Activated CD4-positive, alpha-beta T cell treated with anti-CD3 and anti-CD28 coated beads, Interleukin-2, amount 10 ng/mL, durations not matched to agents 7 days and 5 days (primary cell): ENCODE measurements at places on chromosomes 13 and 19. TPM values are rescaled to one million over a fixed set of nuclear protein-coding genes. Genes with fewer than 3 reads are reported as not detected.

GRCh38 chr13:37608750-37609339 is 10.3 kb upstream of the POSTN start:
- no peak overlapping the region for H3K4me3 ChIP-seq
- H3K4me1 ChIP-seq: no peaks in the 10 kb centered on the region
- no peak for DNase-seq
- H3K36me3 ChIP-seq: no peaks in the 10 kb centered on the region

- no peaks in the 10 kb centered on the region for H3K36me3 ChIP-seq
- no peaks in the 10 kb centered on the region for H3K4me1 ChIP-seq
- H3K27ac ChIP-seq: no peak overlapping the region
- no peak for DNase-seq
- no peak overlapping the region for H3K4me3 ChIP-seq
- no peaks in the 10 kb centered on the region for H3K27me3 ChIP-seq
Measured at GRCh38 chr19:2653710-2654707, 48.5 kb downstream of the GNG7 start.

GRCh38 chr19:5697890-5698634 is 8.0 kb downstream of the RPL36 start:
- H3K36me3 ChIP-seq: peaks cover 30% of the 10 kb centered on the region
- no peaks in the 10 kb centered on the region for H3K27me3 ChIP-seq
- no peak overlapping the region for H3K4me3 ChIP-seq

- H3K27me3 ChIP-seq: no peaks in the 10 kb centered on the region
- DNase-seq: peak; percentile 63
- peak overlapping the region; percentile 99 for H3K27ac ChIP-seq
- peaks cover 42% of the 10 kb centered on the region for H3K36me3 ChIP-seq
- H3K4me3 ChIP-seq: peak overlapping the region; percentile 46
Measured at GRCh38 chr13:94323764-94324758, 155.4 kb downstream of the DCT start.

- no peak overlapping the region for H3K27ac ChIP-seq
- no peak for DNase-seq
- no peak overlapping the region for H3K4me3 ChIP-seq
Measured at GRCh38 chr19:11856596-11857250, 8.2 kb downstream of the ZNF439 start.

- peak overlapping the region; percentile 95 for H3K27ac ChIP-seq
- H3K4me3 ChIP-seq: peak overlapping the region; percentile 54
- peaks cover 68% of the 10 kb centered on the region for H3K4me1 ChIP-seq
Measured at GRCh38 chr19:53876651-53877224, 5.3 kb upstream of the PRKCG start.

GRCh38 chr19:53977429-53977990 is 13.9 kb upstream of the CACNG6 start:
- H3K27me3 ChIP-seq: peaks cover 51% of the 10 kb centered on the region
- peak overlapping the region; percentile 51 for H3K4me3 ChIP-seq
- H3K4me1 ChIP-seq: peaks cover 27% of the 10 kb centered on the region
- peaks cover 18% of the 10 kb centered on the region for H3K36me3 ChIP-seq

GRCh38 chr19:46718157-46718933 is 1.4 kb upstream of the PRKD2 start:
- peak; percentile 80 for DNase-seq
- no peaks in the 10 kb centered on the region for H3K27me3 ChIP-seq
- H3K4me3 ChIP-seq: peak overlapping the region; percentile 94
- H3K36me3 ChIP-seq: peaks cover 57% of the 10 kb centered on the region
- H3K4me1 ChIP-seq: peaks cover 41% of the 10 kb centered on the region

DNA sequence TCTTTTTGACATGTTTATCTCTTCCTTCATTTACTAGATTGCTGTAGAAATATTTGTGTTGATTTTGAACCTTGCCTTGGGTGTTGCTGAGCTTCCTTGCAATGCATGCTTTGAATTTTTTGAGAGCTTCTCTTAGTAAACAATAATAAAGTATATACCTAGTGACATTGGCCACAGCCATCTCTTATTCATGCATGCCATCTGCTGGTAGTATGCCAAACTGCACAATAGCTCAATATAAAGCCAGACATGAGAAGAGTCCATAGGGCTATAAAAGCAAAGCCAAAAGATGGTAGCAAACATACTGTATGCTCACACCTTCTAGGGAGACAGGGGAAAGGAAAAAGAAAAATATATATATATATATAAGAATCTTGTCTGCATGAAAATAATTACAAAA is 18.9 kb upstream of the ZSCAN5A start:
- no peaks in the 10 kb centered on the region for H3K27me3 ChIP-seq
- no peak overlapping the region for H3K4me3 ChIP-seq
- no peak overlapping the region for H3K27ac ChIP-seq
- H3K36me3 ChIP-seq: no peaks in the 10 kb centered on the region
- peak; percentile 68 for DNase-seq
- no peaks in the 10 kb centered on the region for H3K4me1 ChIP-seq

GRCh38 chr19:53553156-53553555 is 15.2 kb downstream of the ZNF331 start:
- DNase-seq: no peak
- peaks cover 16% of the 10 kb centered on the region for H3K4me1 ChIP-seq
- H3K36me3 ChIP-seq: peaks cover 23% of the 10 kb centered on the region
- peak overlapping the region; percentile 97 for H3K27ac ChIP-seq

TJP3 gene
- total RNA-seq: 3.5 TPM

CLEC17A gene
- total RNA-seq: not detected

GRCh38 chr19:46924874-46925547 is 64.2 kb downstream of the ARHGAP35 start:
- no peak overlapping the region for H3K4me3 ChIP-seq
- DNase-seq: peak; percentile 21
- no peaks in the 10 kb centered on the region for H3K27me3 ChIP-seq
- H3K4me1 ChIP-seq: peaks cover 41% of the 10 kb centered on the region

DNA sequence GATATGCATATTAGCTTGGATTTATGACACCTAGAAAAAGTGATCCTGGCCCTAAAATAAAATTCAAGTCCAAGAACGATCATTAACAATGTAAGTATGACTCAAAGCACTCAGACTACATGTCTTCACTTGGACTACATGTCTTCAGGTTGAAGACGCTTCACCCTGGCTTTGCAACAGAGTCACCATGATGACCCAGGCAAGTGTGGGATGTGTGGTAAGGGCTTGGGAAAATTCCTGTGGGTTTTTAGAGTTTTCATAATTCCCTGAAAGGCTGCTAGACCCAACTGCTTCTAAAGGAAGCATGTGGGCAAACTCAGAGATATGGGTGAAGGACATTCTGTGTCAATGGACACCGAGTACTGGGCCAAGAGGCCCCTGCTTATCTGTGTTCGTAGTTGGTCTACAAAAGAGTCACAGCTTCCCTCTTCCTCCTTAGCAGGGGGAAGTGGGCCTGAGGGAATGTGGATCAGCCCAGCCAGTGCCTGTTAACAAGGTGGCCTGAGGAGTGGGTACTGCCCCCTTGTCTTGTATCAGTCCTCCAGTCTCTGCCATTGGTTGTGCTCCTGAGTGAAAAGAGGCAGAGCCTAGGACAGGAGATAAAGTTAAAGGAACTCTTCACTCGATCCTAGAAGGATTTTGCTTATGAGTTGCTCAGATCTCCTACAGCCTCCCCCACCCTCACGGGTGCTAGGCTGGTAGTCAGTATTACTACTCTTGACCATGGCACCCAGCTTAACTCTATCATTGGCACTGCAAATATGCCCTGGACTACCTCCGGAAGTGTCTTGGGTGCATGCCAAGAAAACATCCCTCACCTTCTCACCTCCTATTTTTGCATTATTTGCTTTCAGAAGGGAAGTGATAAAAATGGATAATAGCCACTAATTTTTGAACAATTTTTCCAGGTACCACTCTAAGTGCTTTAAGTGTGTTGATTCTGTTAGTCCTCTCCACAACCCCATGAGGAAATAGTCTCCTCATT is 406.3 kb downstream of the COG6 start:
- no peaks in the 10 kb centered on the region for H3K36me3 ChIP-seq
- H3K27me3 ChIP-seq: no peaks in the 10 kb centered on the region
- DNase-seq: no peak

DNA sequence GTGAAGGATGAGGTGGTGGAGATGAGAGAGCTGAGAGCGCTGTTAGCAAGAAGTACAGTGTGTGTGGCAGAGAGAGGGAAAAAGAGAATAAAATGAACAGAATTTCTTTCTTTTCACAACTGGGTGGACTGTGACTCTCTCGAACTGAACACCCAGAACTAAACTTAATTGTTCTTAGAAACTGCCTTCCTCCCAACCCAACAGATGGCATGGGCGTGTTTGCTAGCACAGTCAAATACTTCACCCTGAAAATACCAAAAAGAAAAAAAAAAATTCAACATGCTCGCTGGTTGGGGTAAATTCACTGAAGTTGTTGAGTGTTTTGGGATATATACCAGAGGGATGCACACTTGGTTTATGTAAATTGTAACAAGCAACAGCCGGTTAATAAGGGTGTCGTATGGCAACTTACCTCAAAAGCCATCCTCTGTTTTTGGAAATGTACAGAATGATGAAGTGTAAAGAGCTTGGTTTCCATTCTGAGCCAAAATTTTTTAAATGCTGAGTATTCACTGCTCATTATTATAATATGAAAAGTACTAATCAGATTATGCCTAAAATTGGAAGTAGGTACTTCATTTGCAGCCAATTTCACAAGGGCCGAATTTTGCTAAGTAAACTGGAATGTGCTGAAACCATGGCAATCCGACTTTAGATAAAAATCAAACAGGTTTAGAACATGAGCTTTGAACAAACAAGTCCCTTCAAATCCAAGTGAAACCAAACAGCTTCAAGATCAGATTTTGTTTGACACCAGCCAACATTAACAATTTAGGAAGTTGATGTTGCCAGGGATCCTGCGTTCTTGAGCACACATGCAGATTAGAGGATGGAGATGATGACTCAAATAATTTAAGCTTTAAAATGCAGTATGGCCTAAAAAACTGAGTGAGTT is 115.8 kb downstream of the ZIC5 start:
- peaks cover 12% of the 10 kb centered on the region for H3K4me1 ChIP-seq
- no peak overlapping the region for H3K27ac ChIP-seq
- no peak for DNase-seq
- H3K36me3 ChIP-seq: no peaks in the 10 kb centered on the region
- no peak overlapping the region for H3K4me3 ChIP-seq

GRCh38 chr13:20993661-20994440 is 67.5 kb downstream of the LATS2 start:
- H3K27ac ChIP-seq: no peak overlapping the region
- no peak for DNase-seq
- no peaks in the 10 kb centered on the region for H3K36me3 ChIP-seq

DNA sequence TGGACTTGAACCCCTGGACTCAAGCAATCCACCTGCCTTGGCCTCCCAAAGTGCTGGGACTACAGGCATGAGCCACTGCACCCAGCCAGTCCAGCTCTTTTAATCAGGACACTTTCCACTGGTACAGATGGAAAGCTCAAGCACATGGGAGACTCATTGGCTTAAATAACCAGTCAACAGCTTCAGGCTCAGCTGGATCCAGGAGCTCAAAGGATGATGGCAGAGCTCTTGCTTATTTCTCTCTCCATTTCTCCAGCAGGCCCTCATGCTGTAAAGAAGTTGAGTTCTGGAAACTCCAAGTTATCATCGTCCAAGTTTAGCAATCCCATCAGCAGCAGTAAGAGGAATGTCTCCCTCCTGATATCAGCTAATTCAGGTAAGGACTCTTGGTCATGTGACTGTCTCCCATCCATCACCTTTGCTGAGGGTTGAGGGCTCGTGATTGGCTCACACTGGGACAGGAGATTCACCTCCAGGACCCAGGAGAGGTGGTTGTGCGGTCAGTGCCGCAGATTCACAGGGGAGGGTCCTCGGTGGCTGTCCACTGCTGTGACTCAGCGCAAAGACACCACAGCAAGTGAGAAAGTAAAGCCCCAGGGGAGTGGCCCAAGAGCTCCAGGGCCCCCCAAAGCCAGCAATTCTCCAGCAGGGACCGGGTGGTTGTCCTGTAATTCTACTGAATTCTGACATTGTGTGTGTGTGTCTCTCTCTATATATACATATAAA is 5.1 kb downstream of the CCL25 start:
- no peak overlapping the region for H3K4me3 ChIP-seq
- peaks cover 4% of the 10 kb centered on the region for H3K4me1 ChIP-seq

RAP2A gene
- total RNA-seq: 26.3 TPM

DNA sequence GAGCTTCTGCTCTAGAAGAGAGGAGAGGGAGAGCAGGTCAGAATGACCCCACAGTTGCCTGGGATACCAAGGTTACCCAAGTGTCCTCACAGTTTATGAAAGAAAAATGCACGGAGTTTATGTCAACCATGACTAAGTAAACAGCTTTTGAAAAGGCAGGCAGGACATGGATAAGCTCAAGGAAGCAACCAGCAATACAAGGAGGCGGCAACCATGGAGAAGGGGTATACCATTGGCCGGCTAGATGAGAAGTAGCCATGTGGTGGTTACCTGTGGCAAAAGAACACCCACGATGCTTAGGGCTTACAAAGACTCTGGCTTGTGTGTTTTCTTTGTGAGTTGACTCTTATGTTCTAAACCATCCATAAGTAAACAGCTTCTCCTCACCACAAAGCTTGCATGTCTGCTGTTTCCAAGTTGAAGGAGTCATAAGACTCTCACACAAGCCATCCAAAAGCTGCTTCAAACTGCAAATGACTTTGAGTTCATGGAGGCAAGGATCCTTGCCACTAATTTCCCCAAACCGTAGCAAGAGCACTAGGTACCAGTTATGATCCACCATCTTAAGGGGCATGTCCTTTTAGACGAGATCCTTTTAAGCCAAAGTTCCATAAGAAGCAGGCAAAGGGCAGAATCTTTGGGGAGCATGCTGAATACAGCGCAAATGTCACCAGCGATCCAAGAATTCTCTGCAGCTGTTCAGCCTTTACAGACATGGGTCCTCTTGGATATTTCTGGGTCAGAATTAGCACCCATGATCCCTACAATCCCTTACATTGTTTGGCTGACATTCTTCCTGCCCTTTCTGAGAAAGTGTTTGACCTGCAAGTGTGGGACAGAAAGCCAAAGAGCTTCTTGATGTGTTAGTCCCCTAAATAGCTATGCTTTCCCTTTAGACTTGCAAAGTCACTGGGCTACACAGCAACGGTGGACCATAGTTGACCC is 74.8 kb upstream of the IPO5 start:
- no peak overlapping the region for H3K27ac ChIP-seq
- H3K27me3 ChIP-seq: peaks cover 13% of the 10 kb centered on the region
- H3K36me3 ChIP-seq: no peaks in the 10 kb centered on the region
- H3K4me3 ChIP-seq: no peak overlapping the region

GRCh38 chr13:37618554-37618953 is 20.0 kb upstream of the POSTN start:
- H3K27me3 ChIP-seq: no peaks in the 10 kb centered on the region
- DNase-seq: no peak
- H3K4me3 ChIP-seq: no peak overlapping the region
- H3K36me3 ChIP-seq: no peaks in the 10 kb centered on the region
